NCI-H1930 (cell line): ENCODE measurements at places on chromosomes 7 and 10.

GRCh38 chr7:50656141-50656895 is 91.1 kb upstream of the DDC start:
- DNase-seq, result no peak

GRCh38 chr10:50511492-50512213 is 112.1 kb downstream of the SGMS1 start:
- no peak for DNase-seq

- DNase-seq, result no peak
Observed at GRCh38 chr7:134527979-134528371, 608 bp downstream of the AKR1B10 start.

GRCh38 chr7:70092314-70093204 is 494.3 kb downstream of the AUTS2 start:
- DNase-seq, result no peak
